ENCODE measurements at places on chromosomes 12 and 14. TPM values are rescaled to one million over a fixed set of nuclear protein-coding genes. Genes with fewer than 3 reads are reported as not detected.

Gene KRT78
- total RNA-seq = not detected

Gene TMPO
- total RNA-seq = 52.6 TPM

Gene LMNTD1
- total RNA-seq = not detected

Gene AMN
- total RNA-seq = not detected

DNA sequence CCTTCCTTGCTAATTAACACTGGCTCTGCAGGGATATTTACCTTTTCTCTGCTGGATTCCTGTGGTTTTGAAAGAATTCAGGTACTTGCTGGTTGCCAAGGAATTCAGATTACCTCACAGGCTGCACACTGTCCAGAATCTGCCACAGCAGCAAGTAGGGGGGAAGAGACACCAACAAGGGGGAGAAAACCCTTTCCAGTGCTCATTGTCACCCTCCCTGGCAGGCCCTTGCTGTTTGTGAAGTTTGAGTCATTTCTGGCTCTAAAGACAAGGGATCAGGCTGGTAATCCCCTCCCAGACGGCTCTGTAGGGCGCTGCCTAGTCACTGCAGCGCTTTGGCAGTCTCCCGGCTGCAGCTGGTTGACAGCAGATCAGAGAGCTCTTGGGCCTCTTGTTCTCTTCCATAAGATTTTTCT lies 50.8 kb downstream of the TTLL5 start:
- no peaks in the 10 kb centered on the region for H3K36me3 ChIP-seq
- H3K27ac ChIP-seq = peak overlapping the region; percentile 75
- DNase-seq = peak; percentile 11
- no peaks in the 10 kb centered on the region for H3K27me3 ChIP-seq

DNA sequence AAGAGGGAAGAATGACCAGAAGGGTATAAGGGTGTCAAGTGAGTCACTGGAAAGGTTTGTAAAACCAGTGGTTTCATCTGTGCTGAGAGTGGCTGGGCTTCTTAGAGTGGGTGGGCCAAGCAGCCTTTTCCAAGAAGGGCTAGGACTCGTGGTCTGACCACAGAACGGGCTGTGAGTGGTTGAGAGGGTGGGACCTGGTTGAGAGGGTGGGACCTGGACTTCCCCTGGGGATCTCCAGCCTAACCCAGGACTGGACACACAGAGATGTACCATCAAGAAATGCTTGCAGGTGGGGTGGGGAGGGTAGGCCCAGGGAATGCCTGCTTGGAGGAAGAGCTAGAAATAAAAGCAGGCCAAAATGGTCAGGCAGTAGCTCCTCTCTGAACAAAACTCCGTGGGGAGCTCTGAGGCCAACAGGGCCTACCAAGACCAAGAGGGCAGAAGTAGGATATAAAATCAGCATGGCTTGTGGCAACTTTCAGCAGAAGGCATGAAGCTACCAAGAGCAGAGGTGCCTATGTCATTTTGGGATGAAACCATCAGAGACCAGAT lies 140.5 kb downstream of the FOXN3 start:
- DNase-seq = no peak
- H3K27ac ChIP-seq = no peak overlapping the region
- H3K27me3 ChIP-seq = no peaks in the 10 kb centered on the region

DNA sequence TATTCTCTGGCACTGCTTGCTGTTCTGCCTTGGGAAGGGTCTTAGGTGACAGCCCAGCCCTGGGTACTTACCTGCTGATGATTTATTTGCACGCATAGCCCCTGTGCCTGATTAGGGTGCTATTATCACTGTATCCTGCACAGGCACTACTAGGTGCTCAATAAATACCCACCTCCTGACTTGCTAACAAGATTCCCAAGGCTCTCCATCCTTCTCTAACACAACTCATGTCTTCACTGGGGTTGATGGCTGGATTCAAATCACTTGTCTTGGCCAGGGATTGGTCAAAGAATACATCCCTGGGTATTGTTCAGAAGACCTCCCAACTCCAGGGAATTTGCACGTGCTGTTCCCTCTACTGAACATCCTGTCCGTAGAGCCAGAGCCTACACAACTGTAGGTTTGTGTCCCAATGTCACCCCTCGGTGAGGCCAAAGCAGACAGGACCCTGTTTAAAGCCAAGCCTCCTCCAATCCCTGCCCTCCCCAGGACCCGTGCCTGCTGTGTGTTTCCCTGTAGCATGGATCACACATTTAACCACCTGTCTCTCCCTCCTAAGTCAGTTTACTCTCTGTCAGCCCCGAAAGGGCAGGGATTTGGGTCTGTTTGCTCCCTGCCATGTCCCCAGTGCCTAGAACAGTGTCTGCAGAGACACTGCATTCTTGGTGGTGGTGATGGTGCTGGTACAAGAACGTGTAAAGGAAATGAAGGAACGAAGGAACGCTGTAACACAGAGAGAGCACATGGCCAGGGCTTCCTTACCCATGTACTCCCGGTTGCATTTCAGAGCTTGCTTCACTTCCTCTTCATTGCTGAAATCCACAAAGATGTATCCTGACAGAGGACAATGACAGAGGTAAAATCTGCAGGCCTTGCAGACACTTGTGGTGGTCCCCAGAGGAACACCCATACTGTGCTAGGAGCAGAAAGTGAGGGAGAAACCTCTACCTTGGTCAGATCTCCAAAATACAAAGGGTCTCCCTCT lies 16.5 kb downstream of the RBM19 start:
- no peak for DNase-seq
- H3K4me1 ChIP-seq = no peaks in the 10 kb centered on the region
- no peaks in the 10 kb centered on the region for H3K27me3 ChIP-seq
